Renal pelvis (tissue), 12 donors: ENCODE measurements at places on chromosomes 7 and 10. TPM values are rescaled to one million over a fixed set of nuclear protein-coding genes. Genes with fewer than 3 reads are reported as not detected.

- DNase-seq = no peak
These were observed 27.9 kb upstream of the PWWP2B start for GRCh38 chr10:132368881-132369635.

- DNase-seq = no peak
These were observed 61.9 kb upstream of the EBF3 start for GRCh38 chr10:130025811-130026485.

GRCh38 chr10:116178086-116178605 lies 94.9 kb downstream of the GFRA1 start:
- no peak for DNase-seq

GRCh38 chr10:133422807-133423771 lies 1.3 kb downstream of the SPRN start:
- DNase-seq = no peak

LBX1 gene
- not detected for polyA plus RNA-seq

FZD1 gene
- 57.5 TPM for polyA plus RNA-seq

ANKRD26 gene
- 11.7 TPM for polyA plus RNA-seq

DNA sequence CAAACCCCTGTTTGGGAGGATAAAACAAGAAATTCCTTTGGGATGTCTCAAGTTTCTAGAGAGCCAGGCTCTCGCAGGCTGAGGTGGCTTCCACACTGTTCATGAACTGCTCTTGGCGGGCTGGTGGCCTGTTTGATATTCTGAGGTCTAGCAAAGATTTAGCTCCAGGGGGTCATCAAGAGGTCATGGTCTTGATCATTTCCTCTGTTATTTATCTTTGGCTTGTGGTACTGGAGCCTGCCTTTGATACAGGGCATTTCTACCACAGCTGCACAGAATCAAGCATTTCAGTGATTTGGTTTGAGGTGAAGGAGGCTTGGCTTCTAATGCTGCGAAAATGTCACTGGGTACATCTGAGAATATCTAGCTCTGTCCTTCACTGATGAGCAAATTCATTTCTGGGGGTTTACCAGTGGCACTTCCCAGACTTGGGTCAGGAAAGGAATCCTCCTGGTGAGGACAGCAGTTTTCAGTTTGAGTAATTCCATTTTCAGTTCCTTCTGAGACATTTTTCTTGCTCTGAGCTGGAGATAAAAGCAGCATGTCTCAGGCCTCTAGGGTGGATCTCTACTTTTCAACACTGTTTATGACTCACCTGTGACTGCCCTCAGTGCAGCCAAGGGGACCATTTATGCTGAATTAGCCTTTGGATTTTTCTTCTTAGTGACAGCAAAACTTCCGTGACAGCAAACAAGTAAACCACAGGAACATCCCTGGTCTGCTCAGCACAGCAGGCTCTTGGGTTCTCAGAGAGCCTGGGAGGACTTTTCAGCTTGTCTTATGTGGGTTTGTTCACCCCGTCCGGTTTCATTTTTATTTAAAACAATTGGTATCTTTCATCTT lies 312.0 kb downstream of the RNLS start:
- no peak for DNase-seq

GRCh38 chr7:135665042-135665441 lies 2.7 kb downstream of the STMP1 start:
- DNase-seq = no peak

- no peak for DNase-seq
These were observed 195.8 kb upstream of the NPVF start for GRCh38 chr7:25424113-25424512.

DNA sequence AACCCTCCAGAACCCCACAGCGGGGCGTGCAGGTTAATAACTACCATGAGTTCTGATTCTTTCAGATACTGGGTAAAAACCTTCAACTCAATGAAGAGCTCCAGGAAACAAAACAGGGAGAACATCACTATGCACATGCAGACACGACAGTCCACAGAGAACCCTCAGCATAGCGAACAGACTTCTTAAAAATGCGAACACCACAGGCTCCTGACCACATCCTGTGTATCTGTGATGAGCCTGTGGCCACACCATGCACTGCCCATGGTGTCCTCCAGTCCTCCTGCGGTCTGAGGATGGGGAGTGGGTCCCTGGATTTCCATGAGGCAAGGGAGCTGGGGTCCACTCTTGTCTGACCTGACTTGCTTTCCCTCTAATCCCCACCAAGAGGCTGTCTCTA lies 107.2 kb downstream of the COBL start:
- DNase-seq = no peak

INPP5A gene
- 35.4 TPM for polyA plus RNA-seq

GRCh38 chr10:111556666-111557065 lies 479.8 kb downstream of the ADRA2A start:
- no peak for DNase-seq

GRCh38 chr10:69329721-69330178 lies 51.5 kb downstream of the HK1 start:
- no peak for DNase-seq

DNA sequence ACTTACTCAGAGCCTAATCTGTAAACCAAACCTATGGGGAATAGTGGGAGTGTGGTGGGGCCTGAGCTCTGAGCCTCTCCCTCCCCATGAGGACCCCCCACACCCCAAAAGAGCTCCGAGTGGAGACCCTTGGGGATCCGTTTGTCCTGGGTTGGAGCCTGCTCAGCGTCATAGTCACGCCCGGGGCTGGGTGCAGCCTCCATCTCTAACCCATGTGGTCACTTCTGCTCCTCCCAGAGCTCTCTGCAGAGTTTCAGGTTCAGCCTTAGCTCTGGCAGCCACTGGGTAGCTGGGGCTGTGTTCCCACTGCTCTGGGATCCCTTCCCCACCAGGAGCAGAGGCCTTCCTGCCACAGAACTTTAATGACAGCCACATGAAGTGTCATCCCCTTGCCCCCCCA lies 25.9 kb downstream of the PFKFB3 start:
- no peak for DNase-seq

XRCC2 gene
- polyA plus RNA-seq = 11.2 TPM

DNA sequence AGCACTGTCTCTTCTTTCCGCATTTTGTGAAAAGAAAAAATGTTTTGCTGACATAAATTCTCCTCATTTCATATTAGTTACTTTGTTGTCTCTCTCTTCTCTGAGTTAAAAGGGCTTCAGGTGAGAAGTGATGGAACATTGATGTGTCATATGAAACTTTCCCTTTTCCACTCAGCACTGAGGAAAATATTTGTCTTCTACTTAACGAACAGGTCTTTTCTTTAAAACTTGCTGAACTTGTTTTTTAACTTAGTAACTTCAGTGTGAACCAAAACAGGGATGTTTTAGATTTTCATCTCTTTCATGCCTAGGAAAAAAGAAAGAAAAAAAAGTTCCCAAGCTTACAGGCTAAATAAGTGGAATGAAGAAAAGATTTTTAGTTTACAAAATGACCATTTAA lies 19.0 kb upstream of the TSPAN12 start:
- DNase-seq = no peak

GRCh38 chr10:124117511-124117785 lies 24.1 kb upstream of the CHST15 start:
- DNase-seq = no peak

DNA sequence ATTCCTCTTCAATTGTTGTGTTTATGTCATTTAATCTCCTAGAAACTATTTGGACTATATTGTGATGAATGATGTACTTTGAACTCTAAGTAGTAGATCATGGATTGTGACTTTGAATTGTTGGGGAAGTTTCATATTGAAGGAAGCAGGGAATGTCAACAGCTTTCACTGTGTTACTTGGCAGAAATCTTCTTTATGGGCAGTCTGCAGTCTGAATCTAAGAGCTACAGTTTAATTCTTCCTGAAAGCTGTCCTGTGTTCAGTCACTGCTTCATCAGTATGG lies 91.6 kb downstream of the PPP1R9A start:
- DNase-seq = peak; percentile 74

CTNNA3 gene
- polyA plus RNA-seq = 4.2 TPM

GRCh38 chr10:71584902-71585563 lies 134.5 kb downstream of the C10orf105 start:
- no peak for DNase-seq

GRCh38 chr7:142628945-142629344 lies 120.3 kb upstream of the PRSS1 start:
- DNase-seq = no peak

PRKG1 gene
- 11.3 TPM for polyA plus RNA-seq

RAB19 gene
- 3.4 TPM for polyA plus RNA-seq

ALOX5 gene
- 6.4 TPM for polyA plus RNA-seq

SPDYE2 gene
- 16.6 TPM for polyA plus RNA-seq

DNA sequence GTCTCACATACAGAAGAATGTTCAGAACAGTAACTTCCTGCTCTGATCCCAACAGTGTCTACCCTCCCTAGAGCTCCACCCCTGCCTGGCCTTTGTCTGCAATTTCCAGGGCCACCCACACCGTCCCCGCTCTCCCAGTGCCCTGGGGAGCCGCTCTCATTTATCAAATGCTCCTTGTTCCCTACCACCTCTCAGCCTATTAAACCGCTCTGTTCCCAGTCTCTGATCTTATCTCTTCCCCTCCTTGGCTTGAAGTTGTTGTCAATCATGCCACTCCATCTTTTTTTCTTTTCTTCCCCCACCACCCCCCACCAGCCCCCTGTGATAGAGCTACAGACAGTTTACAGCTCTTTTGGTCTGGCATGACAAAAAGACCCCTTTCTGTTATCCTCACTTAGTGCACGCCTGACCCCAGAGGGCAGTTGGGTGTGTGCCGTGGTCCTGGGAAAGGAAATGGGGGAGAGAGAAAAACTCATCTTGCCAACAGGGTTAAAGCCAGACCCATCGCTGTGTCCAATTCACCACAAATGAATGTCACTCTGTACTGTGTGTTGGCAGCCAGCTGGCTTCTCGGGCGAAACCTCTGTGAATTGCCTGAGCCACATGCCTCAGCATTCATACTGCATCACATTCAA lies 28.8 kb upstream of the HECTD2 start:
- DNase-seq = no peak

DNA sequence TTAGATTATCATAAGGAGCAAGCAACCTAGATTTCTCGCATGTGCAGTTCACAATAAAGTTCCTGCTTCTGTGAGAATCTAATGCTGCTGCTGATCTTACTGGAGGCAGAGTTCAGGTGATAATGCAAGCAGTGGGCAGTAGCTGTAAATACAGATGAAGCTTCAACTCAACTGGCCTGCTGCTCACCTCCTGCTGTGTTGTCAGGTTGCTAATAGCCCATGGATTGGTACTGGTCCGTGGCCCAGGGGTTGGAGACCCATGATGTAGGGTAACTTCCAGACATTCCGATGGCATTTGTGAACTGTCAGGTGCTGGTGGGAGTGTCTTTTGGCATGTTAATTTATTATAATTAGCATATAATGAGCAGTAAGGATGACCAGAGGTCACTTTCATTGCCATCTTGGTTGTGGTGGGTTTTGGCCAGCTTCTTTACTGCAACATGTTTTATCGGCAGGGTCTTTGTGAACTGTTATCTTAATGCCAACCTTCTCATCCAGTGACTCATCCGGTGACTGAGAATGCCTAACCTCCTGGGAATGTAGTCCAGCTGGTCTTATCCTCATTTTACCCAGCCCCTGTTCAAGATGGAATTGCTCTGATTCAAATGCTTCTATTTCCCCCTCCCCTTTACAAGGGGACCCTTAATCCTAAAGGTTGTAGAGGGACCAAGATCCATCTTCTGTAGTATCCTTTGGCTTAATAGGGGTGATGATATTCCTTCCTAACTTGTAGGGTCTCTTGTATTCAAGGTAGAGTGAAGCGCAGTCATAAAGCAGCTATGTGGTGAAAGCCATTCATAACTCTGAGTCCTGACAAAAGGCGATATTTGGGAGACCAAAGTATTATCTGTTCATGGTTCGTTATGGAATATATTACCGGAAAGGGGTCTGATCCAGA lies 165.8 kb downstream of the CCSER2 start:
- no peak for DNase-seq

DNA sequence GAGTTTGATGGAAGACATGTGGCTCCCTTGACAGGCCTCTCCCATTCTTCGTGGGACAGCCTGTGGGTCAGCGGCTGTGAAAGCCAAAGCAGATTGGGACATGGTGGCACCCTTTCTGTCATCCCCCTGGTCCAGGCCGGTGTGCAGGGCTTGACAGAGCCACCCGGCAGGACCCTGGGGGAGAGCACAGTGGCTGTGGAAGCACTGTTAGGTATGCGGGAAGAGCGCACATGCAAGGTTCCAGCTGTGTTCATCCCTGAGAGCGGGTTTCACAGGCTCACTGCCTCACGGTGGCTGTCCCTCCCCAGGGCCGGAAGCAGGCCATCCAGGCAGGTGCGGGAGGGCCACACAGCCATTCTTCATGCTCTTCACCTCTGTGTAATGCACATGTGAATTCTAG lies 29.8 kb downstream of the SHH start:
- DNase-seq = no peak

GRCh38 chr7:47497367-47498096 lies 84.4 kb downstream of the TNS3 start:
- no peak for DNase-seq

DNA sequence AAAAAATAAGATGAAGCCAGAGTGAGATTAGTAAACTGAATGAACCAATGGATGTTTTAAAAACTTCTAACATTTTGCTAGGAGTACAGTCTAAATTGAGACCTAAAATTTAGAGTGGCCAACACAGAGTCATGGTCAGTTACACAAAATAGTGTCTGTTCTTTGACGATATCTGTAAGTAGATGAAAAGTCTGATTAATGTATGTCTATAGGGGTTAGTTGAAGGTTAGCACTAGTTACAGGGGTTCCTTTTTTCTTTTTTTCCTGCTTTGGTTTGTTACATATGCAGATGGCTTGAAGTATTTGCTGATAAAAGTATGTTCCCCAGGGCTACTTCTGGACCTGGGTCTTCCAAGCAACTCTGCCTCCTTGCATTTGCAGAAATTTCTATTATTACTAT lies 90.1 kb upstream of the MTPN start:
- DNase-seq = no peak
